Right lung (tissue), 10 donors: ENCODE measurements at places on chromosomes 1 and 21.

GRCh38 chr21:18840239-18840638, 436.7 kb upstream of the TMPRSS15 start:
- no peak for DNase-seq

GRCh38 chr1:100604372-100604771, 66.4 kb downstream of the GPR88 start:
- no peak for DNase-seq

DNA sequence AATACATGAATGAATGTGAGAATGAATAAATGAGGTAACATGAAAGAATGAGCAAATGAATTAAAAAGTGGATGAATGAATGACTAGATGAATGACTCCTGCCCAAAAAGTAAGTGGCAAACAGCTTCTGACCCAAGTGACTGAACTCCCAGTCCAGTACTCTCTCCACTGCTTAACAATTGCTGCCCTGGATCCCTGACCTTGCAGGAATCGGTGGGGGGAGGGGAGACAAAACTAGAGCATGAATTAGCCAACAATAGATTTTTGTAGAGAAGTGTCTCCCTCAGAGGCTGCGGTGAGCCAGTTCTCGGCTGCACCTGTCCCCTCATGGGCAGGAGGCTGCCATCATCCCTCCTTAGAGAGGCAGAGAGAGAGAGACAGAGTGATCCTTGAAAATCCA, 5.9 kb upstream of the GRIK3 start:
- DNase-seq = no peak

DNA sequence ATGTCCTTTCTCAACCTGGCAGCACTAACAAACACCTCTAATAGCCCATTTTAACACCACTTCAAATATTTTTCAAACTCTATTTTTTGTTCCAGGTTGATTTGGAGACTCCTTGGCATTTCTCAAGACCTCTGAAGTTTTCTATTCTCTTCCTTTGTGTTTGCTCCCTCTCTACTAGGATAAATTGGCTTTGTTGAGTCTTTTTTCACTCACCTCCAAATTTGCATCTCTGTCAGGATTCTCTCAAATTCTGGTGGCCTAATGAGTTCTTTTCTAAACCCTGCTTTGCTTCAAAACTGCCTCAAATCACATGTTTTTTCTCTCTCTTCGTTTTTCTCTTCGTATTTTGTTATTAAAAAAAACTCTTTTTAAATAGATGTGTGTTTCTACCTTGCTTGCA, 582.2 kb upstream of the ADGRL4 start:
- no peak for DNase-seq

GRCh38 chr1:19352839-19353238, 40.7 kb downstream of the SLC66A1 start:
- no peak for DNase-seq

- DNase-seq = no peak
Measured at GRCh38 chr21:32001390-32001789, 128.6 kb downstream of the HUNK start.

DNA sequence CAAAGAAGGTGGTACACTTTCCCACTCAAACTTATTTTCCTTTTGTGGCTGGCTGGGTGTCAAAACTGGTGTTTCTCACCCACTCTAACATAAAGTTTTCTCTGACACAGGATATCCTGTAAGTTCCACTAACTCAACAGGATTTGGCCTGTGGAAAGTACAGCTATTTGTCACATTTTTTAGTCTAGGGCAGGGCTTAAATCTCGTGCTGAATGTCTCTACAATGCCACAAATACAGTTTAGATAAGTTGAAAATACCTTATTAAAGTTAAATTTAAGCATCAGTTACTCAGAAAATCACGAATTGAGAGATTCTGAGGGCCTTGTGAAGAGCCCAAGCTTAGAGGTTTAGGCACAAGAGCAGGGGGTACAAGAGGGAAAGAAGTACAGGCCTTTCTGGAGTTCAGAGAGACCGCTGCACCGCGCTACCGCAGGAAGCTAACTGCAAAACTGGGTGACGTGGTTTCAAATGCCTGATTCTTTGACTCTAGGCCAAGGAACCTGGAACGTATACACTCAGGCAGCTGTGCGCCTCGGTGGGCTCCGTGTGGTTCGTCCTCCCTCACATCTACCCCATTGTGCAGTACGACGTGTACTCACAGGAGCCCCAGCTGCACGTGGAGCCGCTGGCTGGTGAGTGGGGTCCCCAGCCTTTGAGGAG, 23.4 kb upstream of the PWP2 start:
- peak; percentile 35 for DNase-seq

GRCh38 chr1:70490153-70490552, 79.1 kb downstream of the CTH start:
- no peak for DNase-seq

DNA sequence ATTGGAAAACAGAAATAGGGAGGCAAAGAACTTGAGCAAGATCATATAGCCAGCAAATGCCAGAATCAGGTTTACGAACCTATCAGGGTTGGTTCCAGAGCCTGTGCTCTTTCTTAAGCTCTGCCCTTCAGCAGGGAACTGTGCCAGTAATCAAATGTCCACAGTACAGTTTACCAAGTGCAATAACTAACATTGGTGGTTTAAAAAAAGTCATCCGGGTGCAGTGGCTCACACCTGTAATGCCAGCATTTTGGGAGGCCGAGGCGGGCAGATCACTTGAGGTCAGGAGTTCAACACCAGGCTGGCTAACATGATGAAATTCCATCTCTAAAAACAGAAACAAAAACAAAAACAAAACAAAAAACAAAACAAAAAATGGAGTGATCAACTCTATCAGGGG, 182.7 kb downstream of the LMX1A start:
- DNase-seq = no peak

DNA sequence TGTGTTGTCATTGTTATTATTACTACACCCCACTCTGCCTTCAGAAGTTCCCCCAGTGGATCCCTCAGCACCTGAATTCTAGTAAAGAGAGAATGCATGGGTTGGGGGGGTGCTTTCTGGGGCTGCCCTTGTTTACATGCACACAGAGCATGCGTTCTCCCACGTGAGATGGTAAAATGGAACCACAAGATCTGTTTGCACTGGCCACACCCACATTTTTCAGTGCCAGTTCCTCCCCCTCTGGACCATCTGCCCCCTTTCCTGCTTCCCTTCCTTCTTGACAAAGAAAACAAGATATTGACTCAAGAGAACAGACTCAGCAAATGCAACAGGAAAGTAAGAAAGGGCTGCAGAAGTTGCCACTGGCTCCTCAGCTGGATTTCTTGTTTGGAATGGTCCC, 8.9 kb downstream of the SLC6A17 start:
- DNase-seq = no peak

GRCh38 chr1:208329300-208329699, 85.1 kb upstream of the PLXNA2 start:
- no peak for DNase-seq

DNA sequence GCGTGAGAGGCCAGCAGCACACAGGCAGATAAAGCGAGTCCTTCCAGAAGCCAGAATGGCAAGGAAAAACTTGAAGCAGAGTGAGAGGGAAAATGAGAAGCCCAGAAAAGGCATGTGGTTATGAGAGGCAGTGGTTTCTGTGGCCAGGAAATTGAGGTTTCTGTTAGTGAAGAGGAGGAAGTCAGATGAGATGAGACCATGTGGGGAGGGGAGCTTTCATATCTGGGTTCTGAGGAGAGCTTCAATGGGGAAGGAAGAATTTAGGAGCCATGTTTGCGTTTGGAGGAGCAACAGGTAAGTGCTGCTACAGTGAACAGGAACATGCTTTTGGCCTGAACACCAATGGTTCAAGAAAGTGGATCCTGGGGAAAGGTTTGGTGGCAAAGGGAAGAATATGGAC, 6.1 kb upstream of the CD1A start:
- no peak for DNase-seq

GRCh38 chr1:44696101-44696500, 21.6 kb downstream of the ARMH1 start:
- DNase-seq = no peak

DNA sequence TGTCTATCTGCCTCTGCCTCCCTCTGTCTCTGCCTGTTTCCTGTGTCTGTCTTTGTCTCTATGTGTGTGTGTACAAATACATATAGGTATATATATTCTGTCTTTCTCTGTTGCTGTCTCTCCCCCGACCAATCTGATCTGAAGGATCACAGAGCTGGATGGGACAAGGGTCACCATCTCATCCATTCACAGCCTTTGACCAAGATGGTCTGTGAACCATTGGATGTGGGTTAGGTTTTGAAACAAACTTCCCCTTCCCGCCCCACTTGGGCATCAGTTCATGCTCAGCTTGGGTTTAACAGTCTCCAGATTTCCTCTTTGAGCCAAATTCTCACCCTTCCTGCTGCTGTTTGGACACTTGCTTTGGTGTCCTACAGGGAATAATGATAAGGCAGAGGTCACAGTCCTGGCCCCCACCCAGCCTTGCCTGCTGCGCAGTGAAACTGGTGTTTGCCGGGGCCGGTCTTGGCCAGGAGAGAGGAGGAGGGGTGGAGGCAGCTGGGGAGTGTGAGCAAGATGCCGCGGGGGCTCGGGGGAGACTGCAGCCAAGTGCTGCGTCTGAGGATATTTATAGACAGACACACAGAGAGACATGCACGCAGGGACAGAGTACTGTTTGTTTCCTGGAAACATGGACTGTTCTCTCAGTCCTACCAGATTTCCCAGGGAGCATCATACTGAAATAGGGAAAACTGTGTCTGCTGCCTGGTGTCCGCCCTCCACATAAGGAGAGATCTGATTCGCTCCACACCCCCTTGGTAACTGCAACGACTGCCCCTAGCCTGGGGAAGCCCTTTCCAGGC, 27.0 kb upstream of the BTG2 start:
- peak; percentile 85 for DNase-seq

- DNase-seq = no peak
Measured at GRCh38 chr1:89672489-89673183, 39.7 kb downstream of the LRRC8C start.

DNA sequence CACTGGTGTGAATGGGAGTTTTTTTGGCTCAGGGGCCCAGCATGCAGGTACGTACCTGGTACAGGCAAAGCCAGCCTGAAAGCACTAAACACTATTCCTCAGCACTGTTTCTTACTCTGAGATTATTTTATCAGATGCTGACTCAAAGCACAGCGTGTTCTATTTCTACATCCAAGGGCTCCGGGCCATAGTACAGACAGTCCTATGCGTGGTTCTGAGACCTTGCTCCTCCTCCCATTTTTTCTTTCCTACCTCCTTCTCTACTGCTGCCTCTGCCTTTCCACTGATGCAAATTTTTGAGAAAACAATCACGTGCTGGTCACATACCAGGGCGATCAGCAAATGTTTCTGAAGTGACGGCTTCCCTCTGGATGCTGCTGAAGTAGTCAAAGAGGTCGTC, 36.3 kb downstream of the PDPN start:
- DNase-seq = no peak
